Placental pericyte (primary cell): ENCODE measurements at places on chromosomes 1 and 21. TPM values are rescaled to one million over a fixed set of nuclear protein-coding genes. Genes with fewer than 3 reads are reported as not detected.

TMCC2 gene
- 3.9 and 5.7 TPM in 2 replicates for total RNA-seq

PEX14 gene
- total RNA-seq, result 22.5 and 24.6 TPM in 2 replicates

BOLA1 gene
- total RNA-seq, result 4.2 and 6.6 TPM in 2 replicates

SMIM1 gene
- 1.1 and 2.6 TPM in 2 replicates for total RNA-seq

RIIAD1 gene
- total RNA-seq, result not detected in 2 replicates

DNM3 gene
- 0.22 and 1.4 TPM in 2 replicates for total RNA-seq

SH2D1B gene
- not detected in 2 replicates for total RNA-seq

IGSF3 gene
- total RNA-seq, result under 0.01 and 1.1 TPM in 2 replicates

TNFRSF25 gene
- 1.4 and 1.5 TPM in 2 replicates for total RNA-seq

SYF2 gene
- 19.2 and 45.5 TPM in 2 replicates for total RNA-seq

NUF2 gene
- 0.22 and 27.2 TPM in 2 replicates for total RNA-seq

C1orf159 gene
- 9.0 and 24.8 TPM in 2 replicates for total RNA-seq

INTS3 gene
- 51.6 and 51.8 TPM in 2 replicates for total RNA-seq

LCE2A gene
- 0.57 TPM in 1 of 2 replicates, not detected in the other for total RNA-seq

MEX3A gene
- 0.22 and 2.3 TPM in 2 replicates for total RNA-seq

HSD3B1 gene
- total RNA-seq, result not detected in 2 replicates

ACTN2 gene
- total RNA-seq, result not detected in 2 replicates

DENND4B gene
- 26.9 and 28.2 TPM in 2 replicates for total RNA-seq

USH2A gene
- under 0.01 TPM in 1 of 2 replicates, not detected in the other for total RNA-seq

SLAMF6 gene
- not detected in 2 replicates for total RNA-seq

OR6K3 gene
- not detected in 2 replicates for total RNA-seq

CALML6 gene
- total RNA-seq, result 0.14 and 0.66 TPM in 2 replicates

KCNA3 gene
- 0.66 and 6.4 TPM in 2 replicates for total RNA-seq

GLRX2 gene
- total RNA-seq, result 8.3 and 13.5 TPM in 2 replicates

SH2D5 gene
- 6.7 and 13.8 TPM in 2 replicates for total RNA-seq

ACOT11 gene
- 1.5 and 2.1 TPM in 2 replicates for total RNA-seq

LCE3D gene
- not detected in 2 replicates for total RNA-seq

RNF186 gene
- not detected in 2 replicates for total RNA-seq

KRTAP19-4 gene
- not detected in 2 replicates for total RNA-seq

EXO1 gene
- total RNA-seq, result 2.8 and 23.8 TPM in 2 replicates

GBP6 gene
- not detected in 2 replicates for total RNA-seq

KCNT2 gene
- 0.14 and 0.44 TPM in 2 replicates for total RNA-seq

SPAG17 gene
- not detected in 2 replicates for total RNA-seq

AMY1A gene
- not detected in 2 replicates for total RNA-seq

CCDC27 gene
- total RNA-seq, result not detected in 2 replicates

GFI1 gene
- total RNA-seq, result 0.57 TPM in 1 of 2 replicates, not detected in the other
